ENCODE measurements at places on chromosomes 13 and 19.

DNA sequence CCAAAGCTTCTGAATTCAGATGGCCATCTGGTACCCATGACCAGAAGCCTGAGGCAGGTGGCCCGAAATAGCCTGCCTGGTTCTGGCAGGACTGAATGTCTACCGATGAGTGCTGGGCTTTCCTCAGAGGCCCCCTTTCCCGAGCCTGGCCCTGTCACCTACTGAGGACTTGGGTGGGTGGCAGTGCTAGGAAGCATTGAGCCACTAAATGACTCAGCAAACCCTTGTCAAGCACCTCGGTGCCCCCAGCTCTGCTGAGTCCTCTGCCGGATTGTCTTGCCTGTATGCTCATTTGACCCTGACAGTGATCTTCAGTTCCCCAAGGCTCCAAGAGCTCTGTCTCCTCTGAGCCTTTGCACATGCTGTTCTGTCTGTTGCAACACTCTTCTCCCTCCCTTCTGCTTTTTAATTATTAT is 17.9 kb downstream of the PPP1R37 start:
- DNase-seq, result no peak

GRCh38 chr13:20495087-20496023 is 30.3 kb downstream of the CRYL1 start:
- DNase-seq, result peak; percentile 63

- no peak for DNase-seq
These were observed 19.2 kb downstream of the NCAN start for GRCh38 chr19:19230999-19231398.

GRCh38 chr13:97255515-97256021 is 33.4 kb downstream of the MBNL2 start:
- no peak for DNase-seq

DNA sequence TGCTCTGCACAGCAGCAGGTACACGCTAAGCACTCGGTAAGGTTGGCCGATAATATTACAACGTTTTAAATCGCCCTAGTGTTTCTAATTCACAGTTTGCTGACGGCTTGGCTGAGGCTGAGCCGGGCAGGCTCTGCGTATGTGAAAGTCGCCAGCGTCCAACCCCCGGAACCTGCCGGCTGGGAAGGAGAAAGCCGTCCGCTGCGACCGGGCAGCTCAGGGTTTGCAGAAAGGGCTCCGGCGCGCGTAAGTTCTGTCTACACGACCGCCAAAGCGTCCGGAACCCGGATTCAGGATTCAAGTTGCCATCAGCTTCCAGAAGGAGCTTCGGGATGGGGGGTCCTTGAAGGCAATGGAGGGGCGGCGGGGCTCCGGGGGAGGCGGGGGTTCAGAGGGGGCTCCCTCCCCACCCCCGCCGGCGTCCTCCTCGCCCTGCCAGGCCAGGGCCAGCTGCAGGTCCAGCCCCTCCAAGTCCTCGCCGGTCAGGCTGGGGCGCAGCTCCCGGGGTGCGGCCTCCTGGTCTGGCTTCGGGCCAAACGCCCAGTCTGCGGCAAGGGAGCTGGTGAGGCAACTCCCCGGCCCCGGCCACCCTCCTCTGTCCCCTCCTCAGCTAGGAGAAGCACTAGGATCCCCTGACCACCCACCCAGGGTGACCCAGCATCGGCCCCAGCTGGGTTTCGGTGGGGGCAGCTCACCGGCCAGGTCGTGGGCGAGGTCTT is 575 bp downstream of the SMIM44 start:
- DNase-seq, result no peak

DNA sequence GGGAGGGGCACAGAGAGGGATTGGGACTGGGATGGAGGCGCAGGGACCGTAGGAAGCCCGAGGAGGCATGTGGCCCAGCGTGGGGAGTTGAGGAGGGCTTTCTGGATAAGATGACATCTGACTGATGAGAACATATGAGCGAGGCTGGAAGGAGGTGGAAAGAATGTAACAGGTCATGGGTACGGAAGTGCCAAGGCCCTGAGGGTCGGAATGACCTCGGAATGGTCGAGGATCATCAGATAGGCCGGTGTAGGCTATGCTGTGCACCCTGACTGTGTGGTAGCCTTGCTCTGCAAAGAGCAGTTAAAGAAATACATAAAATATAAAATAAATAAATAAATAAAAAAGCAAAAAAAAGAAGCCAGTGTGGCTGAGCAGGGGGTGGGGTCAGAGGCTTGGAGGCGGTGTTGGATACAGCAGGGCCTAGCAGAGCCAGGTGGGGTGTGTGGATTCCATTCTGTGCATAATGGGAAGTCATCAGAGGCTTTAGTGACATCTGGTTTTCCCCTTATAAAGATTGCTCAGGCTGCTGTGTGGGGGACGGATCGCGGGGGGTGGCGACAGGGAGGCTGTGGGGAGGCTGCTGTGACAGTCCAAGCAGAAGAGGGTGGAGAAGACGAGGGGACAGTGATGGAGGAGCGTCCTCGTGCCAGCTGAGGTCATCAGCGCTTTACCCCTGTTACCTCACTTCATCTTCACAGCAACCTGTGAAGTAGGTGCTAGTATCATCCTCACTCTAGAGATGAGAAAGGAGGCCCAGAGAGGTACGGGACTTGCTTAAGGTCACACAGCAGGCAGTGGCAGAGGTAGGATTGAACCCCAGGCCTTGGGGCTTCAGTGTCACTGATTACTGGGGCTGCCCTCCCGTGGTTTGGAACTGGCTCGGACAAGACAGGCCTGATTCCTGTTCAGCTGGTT is 5.0 kb downstream of the PAK4 start:
- DNase-seq, result no peak

DNA sequence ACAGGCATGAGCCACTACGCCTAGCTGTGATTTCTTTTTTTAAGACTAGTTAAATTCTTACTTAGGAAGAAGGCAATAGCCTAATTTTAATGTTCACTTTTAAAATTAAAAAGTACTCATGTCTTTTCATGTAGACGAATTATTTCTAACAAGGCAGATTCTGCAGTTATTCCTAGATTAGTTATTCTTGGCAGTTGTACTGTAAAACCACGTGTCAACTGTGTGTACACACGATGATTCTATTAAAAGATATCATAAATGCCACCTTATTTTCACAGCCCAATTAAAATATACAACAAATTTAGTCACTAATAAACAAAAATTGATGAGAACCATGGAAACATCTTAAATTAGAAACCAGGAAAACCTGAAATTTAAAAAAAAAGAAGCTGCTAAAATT is 10.6 kb upstream of the FOXO1 start:
- no peak for DNase-seq

DNA sequence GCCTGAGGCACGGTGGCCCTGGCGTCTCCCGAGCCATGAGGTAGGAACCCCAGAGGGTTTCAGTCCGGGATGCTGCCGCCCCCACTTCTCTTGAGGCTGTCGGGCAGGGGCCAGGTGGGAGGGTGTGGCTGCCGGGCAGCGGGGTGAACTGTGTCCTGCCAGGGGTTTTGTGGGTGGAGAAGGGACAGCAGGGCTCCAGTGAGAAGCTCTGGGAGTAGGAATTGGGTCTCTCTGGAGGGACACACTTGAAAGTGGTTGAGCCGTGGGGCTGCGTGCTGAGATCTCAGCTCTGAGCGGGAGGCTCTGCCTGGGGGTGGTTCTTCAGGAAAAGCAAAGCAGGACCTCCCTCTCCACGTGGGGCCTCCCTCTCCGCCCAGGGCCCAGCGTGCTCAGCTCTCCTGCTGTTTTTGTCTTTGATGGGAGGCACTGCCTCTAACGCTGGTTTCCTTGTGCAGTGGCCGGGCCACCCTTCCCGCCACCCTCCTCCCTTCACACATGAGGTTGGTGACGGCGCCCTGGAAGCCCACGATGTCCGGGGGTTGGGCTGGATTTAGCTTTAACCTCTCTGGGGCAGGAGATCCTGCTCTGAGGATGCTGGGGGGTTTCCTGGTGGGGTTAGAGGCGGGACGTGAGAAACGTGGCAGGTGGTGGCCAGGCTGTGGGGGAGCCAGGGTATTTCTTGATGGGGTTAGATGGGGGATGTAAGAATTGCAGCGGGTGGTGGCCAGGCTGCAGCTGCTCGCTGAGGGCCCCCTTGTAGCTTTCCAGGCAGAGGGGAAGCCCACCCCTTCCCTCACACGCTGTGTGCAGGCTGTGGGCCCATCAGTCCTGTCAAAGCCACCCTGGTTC is 15.3 kb upstream of the ZNF554 start:
- DNase-seq, result no peak

- DNase-seq, result no peak
These were observed 156.5 kb downstream of the LMO7 start for GRCh38 chr13:75792526-75793187.

- no peak for DNase-seq
These were observed 106.5 kb upstream of the RFC3 start for GRCh38 chr13:33711436-33711835.

- peak; percentile 56 for DNase-seq
These were observed 3.7 kb upstream of the ARHGAP45 start for GRCh38 chr19:1063030-1063908.

DNA sequence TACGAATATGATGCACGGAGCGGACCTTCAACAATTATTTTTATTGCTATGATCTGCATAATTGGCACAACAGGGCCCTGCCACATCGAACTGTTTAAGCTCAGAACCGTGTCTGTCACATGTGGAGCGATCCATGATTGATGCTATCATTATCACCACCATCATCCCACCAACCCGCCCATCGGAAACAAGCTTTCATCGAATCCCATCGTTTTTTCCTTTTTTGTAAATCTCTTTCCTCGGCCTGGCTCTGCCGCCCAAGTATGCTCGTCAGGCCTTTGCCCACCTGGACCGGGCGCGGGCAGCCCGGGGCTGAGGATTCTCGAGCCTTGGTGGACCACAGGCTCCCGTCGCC is 533 bp upstream of the DCAF15 start:
- DNase-seq, result no peak

- no peak for DNase-seq
These were observed 8.3 kb downstream of the C19orf53 start for GRCh38 chr19:13782537-13782936.

DNA sequence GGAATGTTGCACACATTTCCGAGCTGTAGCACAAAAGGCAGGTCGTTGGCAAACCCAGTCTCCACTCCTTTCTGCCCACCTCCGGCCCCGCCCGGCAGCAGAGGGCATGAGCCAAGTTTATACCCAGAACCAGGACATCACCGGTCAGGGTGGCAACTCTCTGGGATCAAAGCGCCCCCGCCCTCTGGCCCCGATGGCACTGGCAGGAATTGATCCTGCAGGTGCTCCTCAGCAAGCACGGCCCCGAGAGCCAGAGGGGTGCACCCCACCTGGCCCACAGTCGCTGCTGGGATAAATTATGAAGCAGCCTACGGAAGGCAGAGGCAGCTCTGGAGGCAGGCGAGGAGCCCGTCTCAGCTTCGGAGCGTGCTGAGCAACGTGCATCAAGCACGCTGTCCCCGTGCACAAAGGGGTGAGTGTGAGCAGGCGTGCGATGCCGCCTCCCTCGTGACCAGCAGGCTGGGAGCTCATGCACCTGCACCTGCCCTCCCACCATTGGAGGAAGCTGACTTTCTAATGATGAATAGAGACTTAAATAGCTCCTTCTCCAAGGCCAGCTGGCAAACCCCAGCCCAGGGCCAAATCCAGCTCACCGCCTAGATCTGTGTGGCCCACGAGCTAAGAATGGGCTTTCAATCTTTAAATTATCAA is 25.7 kb downstream of the SHC2 start:
- DNase-seq, result no peak

GRCh38 chr13:33057019-33057780 is 41.0 kb downstream of the KL start:
- DNase-seq, result no peak

GRCh38 chr13:28981530-28981929 is 161.4 kb downstream of the MTUS2 start:
- no peak for DNase-seq

DNA sequence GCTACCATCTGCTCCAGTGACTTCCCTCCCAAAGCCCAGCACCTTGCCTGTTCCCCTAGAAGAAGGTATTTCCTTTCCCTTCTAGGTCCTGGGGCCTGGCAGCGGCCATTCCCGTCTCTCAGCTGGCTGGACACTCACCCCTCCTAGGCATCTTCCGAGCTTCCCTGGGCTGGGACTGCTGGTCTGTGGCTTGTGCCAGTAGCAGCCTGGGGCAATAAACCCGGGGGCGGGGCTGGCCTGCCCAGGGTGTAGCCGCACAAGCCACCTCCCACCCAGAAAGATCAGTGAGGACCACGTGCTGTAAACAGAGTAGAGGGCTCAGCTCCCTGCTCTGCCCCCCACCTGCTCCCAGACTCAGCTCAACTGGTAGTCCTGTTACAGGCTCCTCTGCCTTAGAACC is 15.0 kb downstream of the LIPE start:
- no peak for DNase-seq

- DNase-seq, result no peak
These were observed 16.9 kb upstream of the F7 start for GRCh38 chr13:113088691-113089020.

- DNase-seq, result no peak
These were observed 55.2 kb downstream of the ATP7B start for GRCh38 chr13:51955816-51956603.

DNA sequence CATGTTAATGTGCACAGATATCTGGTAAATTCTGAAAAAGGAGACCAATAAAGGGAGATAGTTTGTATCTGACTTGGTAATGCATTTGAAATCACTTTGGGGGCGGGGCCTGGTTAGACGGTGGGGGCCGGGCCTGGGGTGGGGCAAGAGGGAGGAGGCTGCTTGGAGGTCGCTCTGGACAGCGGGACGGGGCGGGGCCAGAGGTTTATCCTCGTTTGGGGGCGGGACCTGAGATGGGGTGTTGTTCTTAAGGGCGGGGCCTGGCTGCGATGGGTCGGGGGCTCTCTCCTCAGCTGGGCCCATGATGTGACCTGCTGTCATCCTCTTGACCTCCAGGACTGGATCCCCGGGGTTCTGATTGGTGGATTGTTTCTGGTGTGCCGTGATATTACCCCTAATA is 4.9 kb upstream of the ZNF808 start:
- DNase-seq, result no peak

DNA sequence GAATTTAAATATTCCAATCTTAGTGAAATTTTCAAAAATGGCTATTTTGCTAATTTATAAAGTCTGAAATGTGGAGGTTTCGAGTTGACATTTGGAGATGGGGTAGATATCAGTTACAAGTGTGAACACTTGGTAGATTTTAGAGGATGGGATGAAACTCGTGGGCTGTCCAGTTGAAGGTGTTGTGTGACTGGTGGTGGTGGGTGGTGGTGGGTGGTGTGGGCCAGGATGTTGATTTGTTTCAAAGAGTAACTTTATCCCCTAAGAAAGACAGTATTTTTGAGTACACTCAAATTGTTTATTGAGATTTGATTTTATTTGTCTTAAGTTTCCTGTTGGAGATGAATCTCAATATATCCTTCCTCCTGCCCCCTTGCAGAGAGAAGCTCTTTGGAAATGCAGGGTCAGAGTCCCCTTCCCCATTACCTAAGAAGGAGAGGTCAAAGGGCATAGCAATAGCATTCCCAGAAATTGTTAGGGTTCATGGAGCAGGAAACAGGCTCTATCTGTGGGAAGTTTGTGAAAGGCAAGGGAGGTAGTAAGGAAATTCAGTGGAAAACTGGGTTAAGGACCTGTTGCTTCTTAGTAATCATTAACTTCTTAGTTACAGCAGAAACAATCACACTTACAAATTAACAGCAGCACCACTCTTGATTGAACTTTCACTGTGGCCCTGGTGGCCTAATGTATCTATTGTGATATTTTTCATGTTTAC is 133.6 kb upstream of the RNF113B start:
- DNase-seq, result no peak

- DNase-seq, result no peak
These were observed 3.3 kb downstream of the AMER2 start for GRCh38 chr13:25168790-25169189.

- DNase-seq, result no peak
These were observed 154.2 kb downstream of the TNFRSF19 start for GRCh38 chr13:23724196-23724970.

GRCh38 chr13:38993381-38993780 is 2.8 kb upstream of the STOML3 start:
- no peak for DNase-seq

GRCh38 chr13:109297628-109298027 is 488.8 kb downstream of the IRS2 start:
- no peak for DNase-seq

- no peak for DNase-seq
These were observed 291.8 kb downstream of the MYO16 start for GRCh38 chr13:108921238-108921637.
